BE2C (cell line): ENCODE measurements at places on chromosomes 5 and 9.

GRCh38 chr5:87951661-87952060, 317.0 kb downstream of the TMEM161B start:
- no peak for DNase-seq

DNA sequence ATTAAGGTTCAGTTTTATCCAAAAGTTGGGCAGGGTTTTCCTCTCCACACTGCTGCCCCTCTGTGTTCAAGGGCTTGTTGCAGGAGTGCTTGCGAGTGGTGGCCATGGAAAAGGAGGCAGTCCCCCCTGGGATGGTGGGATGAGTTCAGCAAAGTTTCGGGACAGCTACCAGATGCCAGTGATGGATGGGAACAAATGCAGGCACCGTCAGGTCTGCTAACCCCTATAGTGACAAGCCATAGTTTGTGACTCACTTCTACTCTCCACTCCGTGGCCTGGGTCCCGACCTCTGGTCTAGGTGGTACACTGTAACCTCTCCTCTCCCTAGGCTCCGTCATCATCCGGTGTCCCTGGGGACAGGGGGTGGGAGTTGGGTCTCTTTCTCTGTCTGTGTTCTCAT, 3.8 kb upstream of the RNF14 start:
- peak; percentile 43 for DNase-seq

DNA sequence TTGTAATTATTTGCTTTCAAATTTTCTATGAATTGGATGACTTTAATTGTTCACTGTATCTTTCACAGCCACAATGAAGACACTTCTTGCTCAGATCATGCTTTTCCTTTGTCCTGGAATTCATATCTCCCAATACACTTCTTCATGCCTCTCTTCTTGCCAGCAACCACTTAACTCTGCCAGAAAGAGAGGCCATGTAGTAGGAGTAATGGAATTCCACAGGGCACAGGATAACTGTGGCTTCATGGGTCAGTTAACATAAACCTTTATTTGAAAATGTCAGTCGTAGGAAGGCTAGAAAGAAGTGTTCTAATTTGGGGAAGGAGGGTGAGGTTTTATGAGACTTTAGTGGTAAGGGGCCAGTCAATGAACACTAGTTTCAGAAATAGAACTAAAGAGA, 190.3 kb downstream of the TMEM167A start:
- DNase-seq, result no peak

GRCh38 chr5:136836093-136836492, 470.7 kb upstream of the TRPC7 start:
- no peak for DNase-seq

GRCh38 chr9:129270903-129271431, 92.9 kb upstream of the IER5L start:
- no peak for DNase-seq

- DNase-seq, result no peak
Observed at GRCh38 chr5:59745415-59745863, 148.1 kb downstream of the PDE4D start.

DNA sequence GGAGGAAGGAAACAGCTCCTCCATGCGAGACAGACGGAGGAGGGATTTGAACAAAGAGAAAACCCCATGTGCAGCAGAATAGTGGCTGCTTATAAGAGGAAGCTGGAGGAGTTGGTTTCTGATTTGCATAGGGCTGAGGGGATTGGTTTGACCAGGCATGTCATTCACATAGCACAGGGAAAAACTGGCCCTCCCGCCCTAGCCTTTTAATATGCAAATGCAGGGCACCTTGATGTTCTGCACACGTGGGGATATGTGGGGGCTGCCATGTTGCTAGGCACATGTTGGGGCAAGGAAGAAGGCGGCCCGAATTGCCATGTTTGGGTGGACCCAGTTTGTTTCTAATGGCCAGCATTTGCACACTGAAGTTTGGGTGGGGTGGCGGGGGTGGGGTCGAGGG, 42.2 kb downstream of the OSMR start:
- DNase-seq, result peak; percentile 37

- DNase-seq, result no peak
Observed at GRCh38 chr5:169250887-169251286, 50.1 kb downstream of the SLIT3 start.

GRCh38 chr5:143762636-143763220, 49.2 kb upstream of the HMHB1 start:
- DNase-seq, result no peak

- DNase-seq, result no peak
Observed at GRCh38 chr9:108551030-108551841, 304.6 kb downstream of the ACTL7B start.

- DNase-seq, result no peak
Observed at GRCh38 chr5:73380041-73380440, 68.5 kb downstream of the FOXD1 start.

DNA sequence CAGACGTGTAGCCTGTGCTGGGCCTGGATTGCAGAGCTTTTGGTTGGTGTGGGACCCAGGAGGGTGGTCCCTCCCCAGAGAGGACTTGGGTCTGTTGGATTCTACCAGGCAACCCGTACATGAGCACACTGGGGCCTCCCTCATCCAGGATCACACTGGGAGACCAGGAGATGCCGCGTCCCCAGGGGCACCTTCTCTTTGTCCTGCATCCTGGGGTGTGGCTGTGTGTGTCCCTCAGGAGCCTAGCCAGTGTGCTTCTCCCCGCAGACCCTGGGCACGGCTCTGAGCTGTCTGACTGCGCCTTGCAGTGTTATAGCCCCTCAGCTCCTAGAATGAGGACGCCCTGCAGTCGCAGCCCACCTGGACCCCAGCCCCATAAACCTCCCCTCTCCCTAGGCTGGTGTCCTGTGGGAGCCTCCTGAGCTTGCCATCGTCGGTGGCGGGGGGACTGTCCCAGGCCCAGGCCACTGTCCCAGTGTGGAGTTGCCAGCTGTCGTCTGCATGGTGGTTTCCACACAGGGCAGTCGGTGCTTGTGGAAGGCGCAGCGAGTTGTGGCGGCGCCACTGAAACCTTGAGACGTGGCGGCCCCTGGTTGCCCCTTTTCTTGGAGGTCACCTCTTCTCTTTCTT, 27.6 kb downstream of the CEP72 start:
- no peak for DNase-seq

- DNase-seq, result no peak
Observed at GRCh38 chr9:78064075-78064474, 32.5 kb upstream of the GNAQ start.

DNA sequence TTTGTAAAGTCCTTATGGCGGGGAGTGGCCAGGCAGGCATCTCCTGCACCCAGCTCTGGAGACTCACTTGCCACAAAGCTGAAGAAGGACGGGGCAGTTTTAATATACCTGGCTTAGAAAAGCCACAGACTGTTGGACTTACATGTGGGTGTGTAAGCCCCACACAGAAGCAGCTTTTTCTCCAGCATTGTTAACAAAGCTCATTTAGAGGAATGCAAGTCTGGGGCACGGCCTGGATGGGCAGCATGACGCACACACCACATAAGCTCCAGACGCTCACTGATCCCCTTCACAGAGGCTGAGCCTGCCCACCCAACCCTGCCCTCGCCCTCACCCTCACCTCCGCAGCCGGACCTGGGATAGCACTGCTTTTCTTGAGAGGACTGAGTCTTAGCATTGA, 58.0 kb upstream of the PDE8B start:
- no peak for DNase-seq

GRCh38 chr9:94648185-94648584, 8.9 kb upstream of the FBP1 start:
- DNase-seq, result no peak

GRCh38 chr9:38212016-38212415, 143.0 kb upstream of the SHB start:
- DNase-seq, result no peak

DNA sequence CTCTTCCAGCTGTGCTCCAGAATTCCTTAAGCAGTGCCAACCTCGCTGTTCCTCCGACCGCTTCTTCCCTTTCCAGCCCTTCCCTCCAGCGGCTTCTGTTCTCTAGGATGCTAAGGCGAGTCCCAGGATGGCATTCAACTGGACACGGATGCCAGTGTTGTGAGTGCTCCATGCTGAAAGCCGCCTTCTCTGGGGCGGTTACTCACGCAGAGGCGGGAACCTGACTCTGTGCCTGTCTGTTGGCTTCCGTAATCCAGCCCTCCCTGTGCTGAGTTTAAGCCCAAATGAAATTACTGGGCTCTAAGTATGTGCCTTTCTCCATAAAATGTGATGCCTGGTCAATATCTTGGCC, 20.2 kb downstream of the COL5A1 start:
- no peak for DNase-seq

- DNase-seq, result no peak
Observed at GRCh38 chr5:74243634-74244033, 396.9 kb downstream of the ENC1 start.

GRCh38 chr5:43631182-43631910, 28.4 kb downstream of the NNT start:
- DNase-seq, result peak; percentile 61

DNA sequence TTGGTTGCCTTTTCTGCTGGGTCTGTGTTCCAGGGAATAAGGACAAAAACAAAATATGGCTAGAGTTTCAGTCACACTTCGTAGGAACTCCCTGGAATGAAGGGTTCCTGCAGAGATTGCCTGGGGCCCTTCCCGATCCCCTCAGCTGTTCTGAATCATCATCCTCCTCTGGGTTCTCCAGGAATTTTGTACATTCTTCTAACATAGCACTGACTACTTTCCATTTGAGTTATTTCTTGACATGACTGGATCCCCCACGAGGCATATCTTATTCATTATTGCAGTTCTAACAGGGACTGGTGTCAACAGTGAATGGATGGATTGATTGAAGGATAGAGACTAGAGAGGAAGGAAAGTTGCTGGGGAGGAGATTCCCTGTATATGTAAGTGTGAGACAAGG, 49.2 kb upstream of the TNC start:
- no peak for DNase-seq

GRCh38 chr5:112440031-112440430, 21.0 kb upstream of the EPB41L4A start:
- no peak for DNase-seq

GRCh38 chr9:112331674-112331952, 1.8 kb downstream of the PTBP3 start:
- DNase-seq, result no peak

GRCh38 chr9:94610181-94610606, 16.6 kb upstream of the FBP2 start:
- peak; percentile 83 for DNase-seq

DNA sequence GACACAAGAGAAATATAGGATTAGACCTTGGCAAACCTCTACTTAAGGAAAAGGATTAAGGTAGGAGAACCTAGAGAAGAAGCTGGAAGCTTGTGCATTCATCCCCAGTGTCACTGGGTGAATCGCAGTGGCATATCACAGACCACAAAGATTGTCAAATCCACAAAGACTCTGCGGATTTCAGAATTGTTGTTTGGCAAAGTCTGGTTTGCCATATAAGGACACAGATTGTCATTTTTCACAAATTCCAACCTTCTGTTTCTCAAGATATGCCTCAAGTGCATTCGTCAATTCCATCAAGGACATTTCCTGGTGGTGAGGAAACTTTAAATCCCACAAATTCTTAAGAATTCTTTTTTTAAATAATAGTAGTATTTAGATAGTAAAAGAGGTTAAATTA, 395.1 kb upstream of the PAPPA start:
- no peak for DNase-seq

DNA sequence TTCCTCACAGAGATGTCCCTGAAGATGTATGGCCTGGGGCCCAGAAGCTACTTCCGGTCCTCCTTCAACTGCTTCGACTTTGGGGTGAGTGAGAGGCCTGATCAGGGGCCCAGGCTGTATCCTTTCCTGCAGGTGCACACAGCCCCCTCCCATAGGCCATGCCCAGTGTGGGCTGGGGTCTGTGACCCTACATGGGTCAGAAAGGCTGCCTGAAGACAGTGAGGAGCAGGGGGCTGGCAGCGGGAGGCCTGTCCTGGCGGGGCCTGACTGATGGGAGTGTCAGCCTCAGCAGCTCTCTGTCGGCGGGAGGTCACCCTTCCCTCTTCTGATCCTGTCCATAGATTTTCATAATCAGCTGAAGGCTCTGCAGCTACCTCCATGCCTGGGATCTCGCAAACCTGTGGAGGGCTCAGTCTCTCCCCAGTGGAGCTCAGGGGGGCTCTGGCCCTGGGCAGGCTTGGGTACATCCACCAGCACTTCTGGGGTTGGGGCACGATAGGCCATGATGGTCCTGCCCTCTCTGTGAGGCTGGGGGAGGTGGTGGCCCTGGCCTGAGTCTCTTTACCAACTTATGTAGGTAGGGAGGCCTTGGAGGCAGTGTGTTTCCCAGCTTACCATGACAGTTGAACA, 98.5 kb downstream of the CACNA1B start:
- DNase-seq, result no peak

GRCh38 chr5:77629509-77630113, 8.9 kb downstream of the OTP start:
- DNase-seq, result peak; percentile 19

- DNase-seq, result peak; percentile 43
Observed at GRCh38 chr5:143106174-143106573, 297.3 kb downstream of the NR3C1 start.

- no peak for DNase-seq
Observed at GRCh38 chr9:88574953-88575352, 40.0 kb downstream of the NXNL2 start.

GRCh38 chr9:108024604-108025003, 535.0 kb upstream of the KLF4 start:
- DNase-seq, result no peak

DNA sequence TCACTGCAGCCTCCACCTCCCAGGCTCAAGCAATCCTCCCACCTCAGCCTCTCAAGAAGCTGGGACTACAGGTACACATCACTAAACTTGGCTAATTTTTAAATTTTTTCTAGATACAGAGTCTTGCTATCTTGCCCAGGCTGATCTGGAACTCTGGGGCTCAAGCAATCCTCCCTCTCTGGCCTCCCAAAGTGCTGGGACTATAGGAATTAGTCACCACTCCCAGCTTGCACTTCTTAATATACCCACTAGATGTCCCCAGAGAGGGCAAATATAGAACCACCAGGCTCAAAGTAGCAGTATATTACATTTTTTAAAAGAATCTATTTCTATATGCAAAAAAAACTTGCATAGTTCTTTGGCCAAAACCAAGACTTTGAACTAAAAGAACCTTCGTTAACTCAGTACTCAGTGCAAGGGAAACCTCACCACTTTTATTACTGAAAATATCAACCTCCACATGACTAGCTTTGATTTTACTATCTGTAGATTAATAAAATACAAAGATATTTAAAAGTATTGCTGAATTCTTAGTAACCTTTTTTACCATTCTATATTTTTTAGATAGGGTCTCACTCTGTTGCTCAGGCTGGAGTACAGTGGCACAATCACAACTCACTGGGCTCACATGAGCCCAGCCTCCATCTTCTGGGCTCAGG, 25.8 kb upstream of the HSD17B3 start:
- peak; percentile 47 for DNase-seq

DNA sequence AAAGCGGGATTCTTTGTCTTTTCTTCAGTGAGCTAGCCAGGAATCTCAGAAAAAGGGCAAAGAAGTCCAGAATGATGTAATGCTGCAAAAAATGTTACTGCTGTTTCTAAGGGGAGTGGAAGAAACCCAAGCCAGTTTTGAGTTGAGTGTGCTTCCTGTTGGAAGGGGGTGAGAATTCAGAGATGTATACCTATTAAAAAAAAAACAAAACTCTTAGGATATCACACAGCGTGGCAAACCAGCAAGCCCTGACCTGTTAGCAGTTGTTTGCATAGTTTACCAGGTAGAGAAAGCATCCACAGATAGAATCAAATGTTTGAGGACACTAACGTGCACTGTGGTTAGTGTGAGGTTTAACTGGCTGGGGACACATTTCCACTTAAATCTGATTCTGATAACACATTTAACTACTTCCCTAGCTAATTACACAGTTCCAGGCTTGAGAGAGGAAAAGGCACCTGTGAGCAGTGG, 11.4 kb downstream of the BASP1 start:
- no peak for DNase-seq
